BJ (cell line): ENCODE measurements at places on chromosomes 3 and 15.

- no peak for DNase-seq
Measured at GRCh38 chr3:86234506-86235254, 756.3 kb downstream of the VGLL3 start.

- DNase-seq, result no peak
Measured at GRCh38 chr15:43105077-43105736, 631 bp downstream of the UBR1 start.

DNA sequence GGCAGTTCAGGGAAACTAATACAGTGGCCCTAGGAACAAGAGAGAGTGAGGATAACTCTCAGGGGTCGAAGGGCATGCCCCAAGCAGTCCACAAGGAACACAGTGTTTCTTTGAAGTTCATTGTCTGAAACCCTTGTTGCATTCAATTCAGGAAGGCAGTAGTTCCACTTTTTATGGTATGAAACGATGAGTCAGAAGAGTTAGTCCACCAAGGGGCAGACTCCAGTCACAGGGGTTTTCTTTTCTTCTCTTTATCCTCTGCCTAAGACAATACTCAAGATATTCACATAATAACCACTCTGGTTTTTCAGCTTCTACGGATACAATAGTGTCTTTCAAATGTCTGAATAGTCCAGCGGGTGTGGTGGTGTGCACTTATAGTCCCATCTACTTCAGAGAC lies 23.7 kb upstream of the TICRR start:
- no peak for DNase-seq

GRCh38 chr15:82942691-82943090 lies 9.8 kb downstream of the HOMER2 start:
- DNase-seq, result no peak

DNA sequence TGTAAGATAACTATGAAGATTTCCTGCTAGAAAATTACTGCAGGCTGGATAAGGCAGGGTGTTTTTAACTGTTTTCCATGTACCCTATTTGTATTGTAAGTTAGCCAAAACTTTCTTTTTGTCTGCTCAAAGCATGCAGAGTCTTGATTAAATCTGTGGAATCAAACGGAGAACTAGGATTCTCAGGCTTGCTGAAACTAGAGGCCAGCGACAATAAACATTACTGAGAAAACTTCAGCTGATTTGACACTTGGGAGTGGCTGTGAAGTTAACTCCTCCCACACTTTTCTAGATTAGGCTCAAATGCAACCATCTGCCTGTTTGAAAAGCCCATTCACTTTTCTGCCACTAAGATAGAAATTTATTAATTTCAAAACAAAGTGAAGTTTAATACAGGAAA lies 153.2 kb upstream of the FRMD4B start:
- DNase-seq, result no peak

DNA sequence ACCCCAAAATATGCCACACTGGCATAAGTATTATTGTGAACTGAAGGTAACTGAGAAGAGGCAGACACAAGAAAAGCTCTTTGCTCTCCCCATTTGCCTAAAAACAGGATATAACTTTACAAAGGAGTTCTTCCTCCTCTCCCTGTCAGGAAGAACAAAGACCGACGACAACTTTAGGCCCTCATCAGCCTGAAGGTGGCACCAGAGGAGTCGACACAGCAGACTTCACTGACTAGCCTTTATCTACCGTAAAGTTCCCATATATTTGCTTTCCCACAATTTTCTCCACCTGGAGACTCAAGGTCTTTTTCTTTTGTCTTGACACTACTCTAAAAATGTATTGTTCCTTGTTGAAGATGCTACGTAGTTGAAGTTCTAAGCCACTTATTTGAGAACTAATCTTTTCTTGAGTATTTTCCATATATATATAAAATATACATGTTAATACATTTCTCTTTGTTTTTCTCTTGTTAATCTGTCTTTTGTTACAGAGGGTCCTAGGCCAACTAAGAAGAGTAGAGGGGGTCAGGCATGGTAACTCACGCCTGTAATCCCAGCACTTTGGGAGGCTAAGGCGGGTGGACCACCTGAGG lies 16.2 kb upstream of the XIRP1 start:
- DNase-seq, result no peak

- DNase-seq, result no peak
Measured at GRCh38 chr3:104514371-104514770, 852.3 kb upstream of the ALCAM start.

- no peak for DNase-seq
Measured at GRCh38 chr15:63880744-63881143, 47.0 kb upstream of the HERC1 start.

DNA sequence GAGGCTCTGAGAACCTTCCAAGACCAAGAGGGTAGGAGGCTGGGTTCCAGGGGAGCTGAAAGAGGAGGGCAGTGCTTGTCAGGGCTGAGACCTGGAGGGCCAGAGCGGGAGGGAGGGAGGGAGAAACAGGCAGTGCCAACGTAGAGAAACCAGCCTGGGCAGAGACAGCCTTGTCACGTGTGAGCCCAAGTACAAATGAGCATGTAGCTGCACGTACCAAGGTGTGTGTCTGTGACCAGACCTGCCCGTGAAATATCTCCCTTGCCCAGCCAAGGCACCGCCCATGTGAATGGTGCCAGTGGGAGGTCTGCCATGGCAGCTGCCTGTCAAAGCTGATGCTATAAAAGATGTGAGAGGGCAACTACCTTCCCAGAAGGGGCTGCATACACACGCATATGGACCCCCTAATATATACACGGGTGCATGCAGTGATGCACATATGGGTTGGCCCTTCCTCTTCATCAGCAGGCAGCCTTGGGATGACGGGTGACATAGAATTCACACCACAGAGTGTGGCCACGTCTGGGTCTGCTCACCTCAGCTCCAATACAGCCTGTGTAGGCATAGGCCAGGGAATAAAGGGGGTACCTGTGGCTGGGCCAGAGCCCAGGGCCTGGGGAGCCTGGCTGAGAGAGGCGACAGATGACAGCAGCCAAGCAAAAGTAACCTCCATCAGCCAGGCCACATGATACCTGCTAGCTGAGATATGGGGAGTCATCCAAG lies 7.8 kb upstream of the CTDSPL start:
- no peak for DNase-seq

DNA sequence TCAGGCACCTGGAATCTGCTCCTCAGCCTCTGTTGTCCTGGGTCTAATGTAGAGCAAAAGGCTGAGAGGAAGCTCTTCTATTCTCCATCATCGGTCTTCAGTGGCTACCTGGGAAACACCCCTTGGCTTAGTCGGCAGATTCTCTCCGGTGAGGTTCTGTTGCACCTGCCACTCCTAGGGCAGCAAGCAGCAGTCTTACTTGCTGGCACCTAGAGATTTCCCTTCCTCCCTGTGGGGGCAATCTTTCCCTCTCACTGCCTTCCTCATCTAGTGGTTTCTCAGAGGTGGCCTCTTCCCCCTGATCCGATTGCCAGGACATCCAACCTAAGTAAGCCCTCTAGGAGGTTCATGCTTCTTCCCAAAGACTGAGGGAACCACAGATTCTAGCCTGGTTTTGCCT lies 60.8 kb downstream of the PLS1 start:
- DNase-seq, result no peak

GRCh38 chr15:47553947-47554346 lies 163.4 kb upstream of the SEMA6D start:
- DNase-seq, result no peak

DNA sequence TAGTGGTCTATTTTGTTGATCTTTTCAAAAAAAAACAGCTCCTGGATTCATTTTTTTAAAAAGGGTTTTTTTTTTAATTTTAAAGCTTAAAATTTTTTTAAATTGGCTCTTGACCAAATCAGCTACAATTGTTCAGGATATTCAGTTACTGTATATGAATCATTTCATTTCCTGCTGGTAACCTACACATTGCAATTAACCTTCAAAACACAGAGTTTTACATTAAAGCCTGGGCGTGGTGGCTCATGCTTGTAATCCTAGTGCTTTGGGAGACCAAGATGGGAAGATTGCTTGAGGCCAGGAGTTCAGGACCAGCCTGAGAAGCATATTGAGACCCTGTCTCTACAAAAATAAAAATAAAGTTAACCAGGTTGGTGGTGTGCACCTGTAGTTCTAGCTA lies 163.4 kb downstream of the ALDH1A2 start:
- no peak for DNase-seq

DNA sequence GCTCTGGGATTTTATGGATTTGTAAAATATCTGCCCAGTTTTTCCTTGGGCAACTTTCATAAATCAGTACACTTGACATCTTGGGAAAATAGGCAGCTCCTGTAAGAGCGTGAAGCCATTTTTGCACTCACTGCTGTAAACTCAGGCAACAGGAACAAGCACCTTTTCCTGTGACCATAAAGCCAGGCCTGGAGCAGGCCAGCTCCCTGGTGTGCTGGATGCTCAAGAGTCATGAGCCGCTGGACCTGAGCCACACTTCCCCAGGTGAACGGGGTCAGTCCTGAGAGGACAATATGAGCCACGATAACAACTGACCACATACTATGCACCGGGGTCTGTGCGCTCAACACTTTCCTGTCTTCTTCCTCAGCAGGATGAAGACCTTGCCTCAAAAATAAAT lies 158.2 kb downstream of the NUP210 start:
- DNase-seq, result no peak

- DNase-seq, result no peak
Measured at GRCh38 chr3:1583044-1583443, 490.2 kb downstream of the CNTN6 start.

GRCh38 chr3:168714609-168715240 lies 619.0 kb upstream of the GOLIM4 start:
- DNase-seq, result no peak

DNA sequence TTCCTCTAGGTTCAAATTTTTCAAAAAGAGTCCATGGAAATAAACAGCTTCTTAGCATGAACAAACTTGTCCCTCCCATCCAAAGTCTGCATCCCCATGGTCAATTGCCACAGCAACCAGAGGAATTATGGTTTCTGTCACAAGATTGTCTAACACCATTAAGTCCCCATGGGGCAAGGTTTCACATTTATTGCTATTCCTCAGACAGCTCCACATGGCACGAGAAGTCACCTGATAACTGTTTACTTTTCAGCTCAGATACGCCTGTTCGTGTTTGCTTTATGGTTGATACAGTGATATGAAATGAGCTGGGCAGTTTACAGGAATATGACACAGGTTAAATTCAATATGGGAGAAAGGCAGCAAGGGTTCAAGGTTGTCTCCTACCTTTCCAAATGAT lies 37.9 kb upstream of the MUC13 start:
- no peak for DNase-seq

GRCh38 chr3:197750858-197751737 lies 1.4 kb downstream of the FYTTD1 start:
- no peak for DNase-seq

GRCh38 chr15:32134842-32135241 lies 104.5 kb downstream of the CHRNA7 start:
- DNase-seq, result no peak

GRCh38 chr15:88341006-88341405 lies 84.5 kb upstream of the NTRK3 start:
- DNase-seq, result no peak

- DNase-seq, result no peak
Measured at GRCh38 chr15:52180196-52180835, 10.9 kb downstream of the GNB5 start.

DNA sequence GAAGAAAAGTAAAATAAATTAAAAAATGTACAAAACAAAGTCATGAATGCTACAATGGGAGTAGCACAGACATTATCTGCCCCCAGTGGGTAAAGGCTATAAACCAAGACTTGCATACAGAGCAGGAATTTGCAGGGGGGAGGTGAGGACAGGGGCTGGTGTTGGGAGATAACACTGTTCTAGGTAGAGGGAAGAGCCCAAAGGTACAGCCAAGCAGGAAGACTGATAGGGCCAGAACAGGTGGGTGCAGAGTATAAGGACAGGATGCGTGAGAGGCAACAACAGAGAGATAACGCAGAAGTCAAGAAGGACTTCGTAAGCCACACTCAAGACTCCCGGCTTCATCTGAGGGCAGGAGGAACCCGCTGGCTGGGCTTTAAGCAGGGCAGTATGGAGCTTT lies 146.5 kb downstream of the CTNNB1 start:
- no peak for DNase-seq

DNA sequence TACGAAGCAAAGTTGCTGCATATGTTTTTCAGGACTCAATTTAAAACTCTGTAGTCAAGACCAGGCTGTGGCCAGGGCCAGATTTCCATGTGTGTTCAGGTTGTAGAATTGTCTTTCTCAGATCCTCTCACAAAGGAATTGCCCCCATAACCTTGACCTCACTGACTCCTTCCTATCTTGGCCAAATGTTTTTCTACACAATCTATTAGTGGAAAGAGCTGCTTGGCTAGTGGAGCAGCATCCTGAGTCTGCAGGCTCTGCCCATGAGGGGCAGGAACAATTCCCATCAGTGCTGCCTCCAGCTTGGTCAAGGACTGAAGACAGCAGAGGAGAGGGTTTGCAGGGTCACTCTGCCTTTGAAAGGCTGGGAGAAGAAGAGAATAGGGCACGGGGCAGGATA lies 6.9 kb upstream of the TBC1D21 start:
- DNase-seq, result no peak

DNA sequence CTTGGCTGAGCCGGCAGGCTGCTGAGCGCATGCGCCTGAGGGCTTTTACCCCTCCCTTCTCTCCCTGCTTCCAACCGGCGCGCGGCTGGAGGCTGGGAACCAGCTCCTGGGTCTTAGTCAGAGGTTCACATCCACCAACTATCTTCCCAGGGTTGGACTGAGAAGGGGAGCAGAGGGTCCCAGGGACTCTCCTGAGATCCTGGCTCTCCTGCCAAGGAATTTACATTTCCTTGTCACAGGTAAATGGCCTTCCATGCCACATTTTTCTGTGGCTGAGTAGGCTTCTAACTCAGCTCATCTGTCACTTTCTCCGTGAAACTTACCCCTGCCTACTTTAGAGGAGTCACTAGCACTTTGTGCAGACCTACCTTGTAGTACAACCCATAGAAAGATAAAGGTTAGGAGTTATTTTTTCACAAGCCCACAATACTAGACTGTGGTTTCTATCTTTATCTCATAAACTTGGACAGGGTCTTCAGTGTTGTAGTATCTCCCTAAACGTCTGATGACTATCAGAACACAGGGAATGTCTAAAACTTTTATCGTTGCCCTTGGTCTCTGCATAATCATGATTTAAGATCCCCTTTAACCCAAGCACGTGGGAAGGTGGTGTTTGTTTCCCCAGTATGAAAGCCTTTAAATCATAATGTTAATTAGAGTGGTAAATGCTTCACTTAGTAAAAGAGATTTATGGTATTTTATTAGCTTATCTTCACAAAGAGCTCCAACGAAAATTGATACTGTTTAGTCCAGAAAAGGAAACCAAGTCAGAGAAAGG lies 638 bp upstream of the TBC1D5 start:
- DNase-seq, result no peak

- no peak for DNase-seq
Measured at GRCh38 chr15:73697033-73697467, 12.9 kb downstream of the CD276 start.

DNA sequence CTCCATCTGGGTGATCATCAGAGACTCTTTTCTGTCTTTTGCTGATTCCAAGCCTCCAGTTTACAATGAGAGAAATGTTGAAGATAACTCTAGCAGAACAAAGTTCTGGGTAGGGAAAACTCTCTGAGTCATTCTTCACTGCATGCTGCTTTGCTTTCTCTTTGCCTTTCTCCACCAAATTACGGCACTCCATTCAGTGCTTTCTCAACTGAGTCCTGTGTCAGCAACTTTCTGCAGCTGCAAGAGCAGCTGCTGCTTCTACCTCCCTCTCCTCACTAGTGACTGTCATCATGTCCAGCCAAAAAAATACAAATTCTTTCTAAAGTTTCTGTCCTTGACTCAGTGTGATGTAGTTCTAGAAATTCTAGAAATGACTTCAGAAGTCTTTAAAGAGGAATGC lies 953.8 kb downstream of the IGSF11 start:
- DNase-seq, result no peak
